ENCODE measurements at places on chromosomes 6 and 20. TPM values are rescaled to one million over a fixed set of nuclear protein-coding genes. Genes with fewer than 3 reads are reported as not detected.

The EFCAB8 gene
- total RNA-seq: not detected

The SERINC1 gene
- 130 TPM for total RNA-seq

The TLDC2 gene
- total RNA-seq: 0.14 TPM

The RSPO3 gene
- total RNA-seq: 1.9 TPM

The GTSF1L gene
- not detected for total RNA-seq

The PDYN gene
- not detected for total RNA-seq

The EYA2 gene
- total RNA-seq: not detected

DNA sequence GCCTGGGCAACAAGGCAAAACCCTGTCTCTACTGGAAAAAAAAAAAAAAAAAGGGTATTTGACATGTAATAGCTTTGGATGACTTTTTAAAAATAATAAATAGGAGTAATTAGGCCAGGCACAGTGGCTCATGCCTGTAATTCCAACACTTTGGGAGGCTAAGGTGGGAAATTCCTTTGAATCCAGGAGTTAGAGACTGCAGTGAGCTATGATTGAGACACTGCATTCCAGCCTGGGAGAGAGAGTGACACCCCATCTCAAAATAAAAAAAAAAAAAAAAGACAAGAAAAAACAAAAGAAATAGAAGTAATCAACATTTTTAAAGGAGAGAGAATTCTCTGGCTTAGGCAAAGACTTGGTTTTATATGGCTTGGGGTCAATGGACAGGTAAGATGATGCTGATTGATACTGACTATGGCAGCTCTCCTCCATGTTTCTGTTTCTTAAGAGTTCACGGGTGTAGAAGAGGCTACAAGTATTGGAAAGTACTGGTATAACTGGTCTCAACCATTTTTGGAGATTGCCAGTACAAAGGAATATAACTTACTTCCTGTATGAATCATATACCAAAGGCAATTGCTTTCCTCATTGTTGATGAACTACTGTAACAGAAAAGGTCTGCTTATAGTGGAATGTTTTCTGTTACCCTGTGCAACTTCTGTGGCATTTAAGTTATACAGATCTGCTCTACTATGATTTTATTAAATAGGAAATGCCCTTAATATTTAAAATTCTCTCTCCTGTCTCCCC, 10.1 kb downstream of the MAP3K5 start:
- no peak for DNase-seq

DNA sequence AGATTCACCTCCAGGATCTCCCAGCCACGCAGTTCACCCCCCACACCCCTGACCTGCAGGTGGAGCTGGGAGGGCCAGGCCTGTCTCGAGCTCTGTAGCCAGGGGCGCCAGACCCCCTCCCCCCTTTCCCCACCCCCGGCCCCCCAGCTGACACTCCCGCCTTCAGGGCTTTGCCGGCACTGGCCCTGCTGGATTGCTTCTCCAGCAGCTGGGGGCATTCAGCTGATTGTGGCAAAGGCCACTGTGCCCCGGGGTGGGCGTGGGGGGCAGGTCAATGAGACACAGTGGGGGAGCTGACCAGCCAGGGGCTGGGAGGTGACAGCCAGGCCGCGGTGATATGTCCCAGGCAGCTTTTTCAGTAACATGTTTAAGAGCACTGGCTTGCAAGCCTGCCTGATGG, 22.2 kb downstream of the ZBP1 start:
- DNase-seq: no peak

DNA sequence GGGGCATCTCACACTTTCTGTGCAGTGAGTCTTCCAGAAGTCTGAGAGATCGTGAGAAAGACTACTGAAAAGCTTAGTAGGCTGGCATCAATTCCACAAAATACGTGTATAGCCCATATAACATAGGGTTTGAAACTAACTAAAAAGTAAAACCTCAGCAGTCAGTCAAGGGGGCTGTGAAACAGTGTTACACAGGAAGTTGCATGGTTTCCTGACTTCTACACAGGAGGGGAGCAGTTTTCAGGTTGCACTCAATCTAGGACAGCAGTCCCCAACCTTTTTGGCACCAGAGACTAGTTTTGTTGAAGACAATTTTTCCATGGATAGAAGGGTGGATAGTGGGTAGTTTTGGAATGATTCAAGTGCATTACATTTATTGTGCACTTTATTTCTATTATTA, 4.7 kb upstream of the LY86 start:
- DNase-seq: no peak

- DNase-seq: no peak
Measured at GRCh38 chr6:113671421-113671820, 185.7 kb upstream of the MARCKS start.

DNA sequence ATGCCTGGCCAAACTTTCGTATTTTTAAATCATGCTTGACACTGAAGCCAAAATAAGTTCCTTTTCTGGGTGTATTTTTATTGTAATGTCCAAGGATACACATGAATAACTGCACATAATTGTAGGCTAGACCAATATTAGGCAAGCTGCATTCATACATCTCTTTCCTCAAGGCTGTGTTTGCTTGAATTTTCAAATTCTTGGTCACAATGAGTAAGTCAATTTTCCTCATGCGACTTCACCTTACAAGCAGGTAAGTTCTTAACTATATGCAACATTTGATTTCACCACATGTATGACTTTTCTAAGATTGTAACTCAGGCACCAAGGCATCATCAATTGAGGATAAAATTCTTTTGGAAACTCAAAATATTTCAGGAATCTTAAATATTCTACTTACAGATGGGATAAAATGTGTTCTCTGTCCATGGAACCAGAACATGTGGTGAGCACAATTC, 112.4 kb upstream of the ZNF217 start:
- DNase-seq: no peak

GRCh38 chr6:162825597-162825996, 97.8 kb downstream of the PACRG start:
- DNase-seq: no peak

DNA sequence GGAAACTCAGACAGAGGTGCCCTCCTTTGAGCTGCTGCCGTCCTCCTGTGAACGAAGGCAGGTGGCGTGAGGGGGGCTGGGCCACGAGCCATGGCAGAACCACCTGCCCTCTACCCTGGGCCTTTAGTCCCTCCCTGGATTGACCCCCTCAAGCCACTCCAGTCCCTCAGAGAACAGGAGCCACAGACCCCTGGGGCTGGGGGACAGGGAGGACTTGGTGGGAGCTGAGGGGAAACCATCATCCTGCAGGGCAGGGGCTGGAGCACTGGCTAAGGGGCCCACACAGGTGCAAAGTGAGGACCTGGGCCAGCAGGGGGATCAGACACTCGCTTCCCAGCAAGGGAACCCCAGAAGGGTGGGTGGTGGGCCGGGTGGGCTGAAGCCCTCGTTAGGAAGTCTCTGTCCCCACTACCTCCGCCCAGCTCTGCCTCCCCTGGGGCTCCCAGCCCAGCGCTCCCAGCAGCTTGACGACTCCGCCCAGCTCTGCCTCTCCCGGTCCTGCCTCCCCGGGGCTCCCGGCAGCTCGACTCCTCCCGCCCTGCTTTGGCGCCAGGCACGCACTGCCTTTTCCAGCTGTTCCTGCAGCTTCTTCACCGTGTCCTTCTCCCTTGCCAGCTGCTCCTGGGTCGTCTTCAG, 44.4 kb downstream of the DSTN start:
- no peak for DNase-seq

DNA sequence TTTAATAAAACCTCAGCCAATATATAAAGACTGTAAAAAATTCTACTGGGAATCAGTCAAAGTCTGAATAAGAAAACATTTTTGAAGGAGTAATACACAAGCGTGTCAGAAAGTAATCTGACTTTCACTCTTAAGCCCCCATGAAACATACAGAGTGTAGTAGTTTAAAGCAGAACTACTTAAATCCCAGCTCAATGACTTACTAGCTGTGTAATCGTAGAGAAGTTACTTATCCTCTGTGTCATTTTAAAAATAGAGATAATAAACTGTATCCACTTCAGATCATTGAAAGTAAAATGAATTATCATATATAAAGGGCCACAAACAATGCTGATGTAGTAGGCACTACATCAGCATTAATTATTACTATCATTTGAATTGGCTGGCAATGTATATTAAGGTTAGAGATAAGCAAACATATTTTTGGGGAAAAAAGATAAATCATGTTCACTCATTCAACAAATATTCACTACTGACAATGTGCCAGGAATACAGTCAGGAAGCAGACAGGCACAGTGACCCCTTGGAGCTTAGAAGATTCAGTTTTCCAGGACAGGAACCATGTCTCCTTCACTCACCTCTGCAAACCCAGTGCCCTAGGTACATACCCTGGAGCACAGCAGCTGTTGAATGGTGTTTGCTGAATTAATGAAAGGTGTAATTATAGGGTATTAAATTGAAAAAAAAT, 14.4 kb downstream of the REPS1 start:
- DNase-seq: no peak

- no peak for DNase-seq
Measured at GRCh38 chr6:113095841-113096240, 748.7 kb downstream of the RFPL4B start.

- no peak for DNase-seq
Measured at GRCh38 chr6:108556866-108557493, 3.7 kb upstream of the FOXO3 start.

GRCh38 chr20:52313341-52313963, 121.9 kb upstream of the ZFP64 start:
- DNase-seq: peak; percentile 2

DNA sequence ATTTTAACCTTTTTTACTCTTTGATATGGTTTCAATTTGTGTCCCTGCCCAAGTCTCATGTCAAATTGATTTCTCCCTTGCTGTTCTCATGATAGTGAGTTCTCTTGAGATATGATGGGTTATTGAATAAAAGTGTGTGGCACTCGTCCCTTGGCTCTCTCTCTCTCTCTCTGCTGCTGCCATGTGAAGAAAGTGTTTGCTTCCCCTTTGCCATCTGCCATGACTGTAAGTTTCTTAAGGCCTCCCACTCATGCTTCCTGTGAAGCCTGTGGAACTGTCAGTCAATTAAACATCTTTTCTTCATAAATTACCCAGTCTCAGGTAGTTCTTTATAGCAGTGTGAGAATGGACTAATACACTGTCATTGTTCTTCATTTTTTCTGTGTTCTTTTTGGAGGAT, 48.5 kb downstream of the LIN28B start:
- DNase-seq: no peak

DNA sequence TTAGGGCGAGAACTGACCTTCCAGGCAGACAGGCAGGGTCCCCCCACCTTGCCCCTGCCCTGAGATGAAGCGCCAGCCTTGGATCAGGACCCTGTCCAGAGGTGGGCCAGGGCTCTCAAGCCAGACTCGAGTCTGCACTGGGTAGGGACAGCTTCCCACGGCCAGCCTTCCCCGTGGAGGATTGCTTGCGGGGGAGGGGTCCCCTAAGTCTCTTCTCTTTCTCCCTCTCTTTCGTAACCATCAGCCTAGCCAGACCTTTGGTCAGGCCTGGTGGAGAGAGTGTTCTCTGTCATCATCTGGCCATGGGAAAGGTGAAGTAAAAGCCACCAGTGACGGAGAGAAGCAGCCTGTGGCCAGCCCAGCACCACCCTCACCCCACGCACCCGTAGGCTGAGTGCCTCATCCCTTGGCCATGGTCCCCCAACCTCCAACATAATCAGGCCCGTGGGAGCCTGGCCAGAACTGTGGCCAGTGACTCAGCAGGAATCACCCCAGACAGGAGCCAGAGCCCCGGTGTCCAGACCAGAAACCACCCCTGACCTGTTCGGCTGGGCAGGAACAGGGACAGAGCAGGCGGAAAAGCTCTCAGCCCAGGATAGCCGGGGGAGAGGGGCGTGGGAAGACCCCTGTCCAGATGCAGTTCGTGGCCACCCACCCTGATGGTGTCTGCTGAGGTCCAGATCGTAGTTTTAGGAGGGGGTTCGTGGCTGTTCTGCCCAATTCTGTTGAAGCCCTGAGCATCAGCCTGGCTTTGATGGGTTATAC, 47.1 kb downstream of the SNAI1 start:
- DNase-seq: no peak

GRCh38 chr6:13635948-13636658, 21.0 kb downstream of the NOL7 start:
- DNase-seq: no peak

- DNase-seq: no peak
Measured at GRCh38 chr6:156998794-156999330, 221.7 kb downstream of the ARID1B start.

- no peak for DNase-seq
Measured at GRCh38 chr20:16556301-16556700, 16.9 kb downstream of the KIF16B start.

GRCh38 chr20:63826753-63827152, 4.3 kb downstream of the ZBTB46 start:
- no peak for DNase-seq

DNA sequence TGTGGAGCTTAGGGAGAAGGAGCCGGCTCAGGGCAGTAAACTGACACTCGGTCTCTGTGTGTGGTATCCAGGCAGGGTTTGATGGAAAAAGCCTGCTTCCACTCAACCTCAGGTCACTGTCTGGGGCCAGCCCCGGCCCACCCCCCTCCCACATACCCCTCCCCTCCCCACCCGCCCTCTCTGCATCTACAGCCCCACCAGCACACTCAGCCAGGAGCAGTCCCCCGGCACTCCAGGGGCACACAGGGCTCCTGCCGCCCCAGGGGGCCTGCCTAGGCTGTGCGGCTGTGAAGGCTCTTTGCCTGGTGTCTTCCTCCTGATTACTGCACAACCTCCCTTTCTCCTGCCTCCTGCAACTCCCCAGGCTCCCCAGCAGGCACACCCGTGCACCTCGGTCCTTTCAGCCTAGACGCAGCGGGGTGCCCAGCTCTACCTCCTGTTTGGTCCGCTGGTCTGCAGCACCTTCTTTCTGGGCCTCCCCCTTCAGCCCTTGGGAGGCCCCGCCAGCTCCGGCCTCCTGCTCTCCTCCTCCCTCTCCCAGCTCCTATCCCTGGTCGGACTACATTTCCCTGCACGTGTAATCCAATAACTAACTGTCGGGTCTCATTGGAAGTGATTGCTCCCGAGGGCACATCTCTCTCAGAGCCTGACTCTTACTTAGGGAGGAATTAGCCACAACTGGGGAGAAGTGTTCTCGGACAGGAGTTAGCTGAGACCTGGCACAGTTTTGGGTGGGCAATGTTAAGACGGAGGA, 1.3 kb upstream of the FOXF2 start:
- DNase-seq: no peak

- no peak for DNase-seq
Measured at GRCh38 chr6:65818576-65818975, 111.5 kb upstream of the EYS start.

GRCh38 chr6:130836055-130836640, 8.9 kb downstream of the SMLR1 start:
- DNase-seq: no peak

DNA sequence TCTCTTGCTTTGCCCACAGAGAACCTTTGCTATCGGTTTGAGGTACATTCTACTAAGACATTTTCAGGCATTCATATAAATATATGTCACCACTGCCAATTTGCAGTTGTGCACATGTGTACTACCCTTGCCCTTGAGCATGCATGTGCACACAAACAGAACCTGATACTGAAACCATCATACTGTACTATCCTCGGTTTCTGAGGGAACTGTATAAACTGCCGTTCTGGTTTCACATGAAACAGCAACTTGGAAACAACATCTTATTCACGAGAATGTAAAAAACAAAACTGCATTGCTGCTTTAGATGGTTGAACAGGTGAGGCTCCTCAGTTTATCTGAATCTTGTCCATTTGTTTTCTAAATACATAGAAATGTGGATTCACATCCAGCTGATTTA, 151.2 kb upstream of the TMEM170B start:
- DNase-seq: no peak

Data from kidney epithelial cell (primary cell).